Progenitor cell of endocrine pancreas (in vitro differentiated cells): ENCODE measurements at places on chromosomes 1 and 21.

- no peak for DNase-seq
These were observed 2.2 kb downstream of the ACAP3 start for GRCh38 chr1:1305300-1306069.

DNA sequence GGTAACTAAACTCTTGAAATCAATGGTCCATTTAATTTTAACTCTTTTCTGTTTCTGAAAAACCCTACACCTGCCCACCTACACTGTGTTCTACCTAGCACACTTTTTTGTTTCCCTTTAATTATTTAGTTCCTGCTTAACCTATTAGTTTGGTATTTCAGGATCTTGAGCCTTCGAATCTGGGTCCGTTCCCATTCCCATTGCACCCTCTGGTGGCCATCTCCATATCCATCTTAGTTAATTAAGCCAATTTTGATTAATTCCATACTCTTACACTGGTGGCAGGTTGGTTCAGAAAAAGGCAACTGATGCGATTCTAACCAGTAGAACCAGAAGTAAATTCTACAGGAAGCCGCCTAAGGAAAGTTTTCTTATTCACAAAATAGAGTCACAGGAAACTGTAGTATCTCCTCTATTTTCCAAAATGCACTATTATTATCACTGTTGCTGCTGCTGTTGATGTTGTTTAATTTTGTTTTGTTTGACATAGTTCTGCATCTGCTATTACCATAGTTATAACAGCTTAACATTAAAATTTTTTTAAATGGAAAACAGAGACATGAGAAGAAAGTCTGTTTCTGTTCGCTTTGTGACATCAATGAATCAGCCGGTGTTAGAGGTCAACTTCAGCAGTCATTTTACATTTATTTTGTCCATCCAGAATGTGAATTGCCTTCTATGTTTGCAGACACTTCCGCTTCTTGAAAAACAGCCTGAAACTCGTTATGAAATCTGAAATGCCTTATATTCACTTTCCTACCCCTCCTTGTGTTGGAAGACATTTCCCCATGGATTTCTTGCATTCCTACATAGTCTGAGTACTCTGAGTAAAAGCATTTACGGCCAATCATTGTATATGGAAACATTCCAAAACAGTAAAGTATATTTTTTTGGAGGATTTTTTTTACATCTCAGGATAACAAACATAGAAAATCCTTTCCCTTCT, 115.5 kb upstream of the NCAM2 start:
- DNase-seq, result peak; percentile 19

GRCh38 chr1:201596101-201596868, 57.4 kb downstream of the NAV1 start:
- DNase-seq, result no peak

- DNase-seq, result no peak
These were observed 20.6 kb downstream of the NPR1 start for GRCh38 chr1:153698923-153699714.

GRCh38 chr1:203461717-203462116, 13.9 kb upstream of the PRELP start:
- DNase-seq, result no peak
